Stimulated activated CD8-positive, alpha-beta memory T cell treated with anti-CD3 and anti-CD28 coated beads, Interleukin-7, amount 100 ng/mL, for 1 hour (primary cell): ENCODE measurements at places on chromosomes 7 and 10.

DNA sequence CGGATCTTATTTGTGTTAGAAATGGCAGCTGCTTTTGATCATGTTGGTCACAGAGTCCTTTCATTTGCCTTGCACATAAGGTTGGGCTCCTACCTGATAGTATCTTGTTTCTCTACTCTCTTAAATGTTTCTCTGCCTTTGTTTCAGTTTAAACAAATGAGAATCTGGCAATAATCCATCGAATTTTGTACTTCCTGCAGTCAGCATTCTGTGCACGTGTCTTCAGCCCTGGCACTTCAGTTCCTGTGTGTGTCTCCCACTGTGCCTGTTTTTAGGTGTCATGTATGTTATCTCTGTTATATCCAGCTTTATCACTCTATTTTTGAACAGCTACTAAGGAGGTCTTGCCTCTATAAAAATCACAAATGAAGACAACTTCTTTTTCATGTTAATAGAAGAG lies 28.4 kb upstream of the PTER start:
- no peak for DNase-seq

GRCh38 chr10:127228195-127228787 lies 31.9 kb upstream of the INSYN2A start:
- DNase-seq = no peak

DNA sequence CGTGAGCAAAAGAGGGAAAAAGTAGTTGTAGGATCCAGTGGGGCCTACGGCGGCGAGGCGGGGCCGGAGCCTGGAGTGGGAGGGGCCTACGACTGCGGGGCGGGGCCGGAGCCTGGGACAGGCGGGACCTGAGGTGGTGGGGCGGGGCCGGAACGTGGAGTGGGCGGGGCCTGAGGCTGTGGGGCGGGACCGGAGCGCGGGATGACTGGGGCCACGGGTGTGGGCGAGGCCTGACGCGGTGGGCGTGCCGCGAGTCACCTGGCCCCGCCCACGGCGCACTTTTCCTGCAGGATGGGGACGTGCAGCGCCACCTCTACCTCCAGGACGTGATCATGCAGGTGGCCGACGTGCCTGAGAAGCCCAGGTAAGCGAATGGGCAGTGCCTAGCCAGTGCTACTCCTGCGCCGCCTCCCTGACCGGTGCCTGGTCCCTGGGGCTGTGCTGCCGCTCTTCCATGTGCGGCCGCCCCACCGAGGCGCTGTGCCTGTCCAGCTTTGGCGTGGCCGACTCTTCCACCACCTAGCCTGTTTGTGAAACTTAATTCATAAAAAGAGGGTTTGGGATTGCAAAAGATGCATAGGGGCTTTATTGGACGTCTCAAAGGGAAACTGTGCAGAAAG lies 496 bp downstream of the ZNF511 start:
- DNase-seq = peak; percentile 89

- DNase-seq = no peak
Observed at GRCh38 chr10:122638106-122638505, 61.5 kb downstream of the C10orf120 start.

DNA sequence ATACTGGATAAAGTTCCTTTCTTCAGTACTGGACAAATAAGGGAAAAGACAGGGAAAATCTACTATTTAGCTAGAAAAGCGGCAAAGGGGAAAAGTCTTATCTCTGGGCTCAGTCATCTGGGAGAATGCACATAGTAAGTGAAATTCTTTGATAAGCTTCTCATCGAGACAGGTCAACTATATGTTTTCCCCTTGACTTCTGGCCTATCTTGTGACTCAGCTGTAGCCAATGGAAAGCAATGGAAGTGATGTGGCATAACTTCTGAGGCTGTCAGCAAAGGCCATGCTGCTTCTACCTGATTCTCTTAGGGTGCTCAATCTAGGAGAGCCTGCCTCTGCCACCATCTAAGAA lies 91.9 kb downstream of the PCGF5 start:
- no peak for DNase-seq

GRCh38 chr10:54708021-54708420 lies 93.0 kb downstream of the PCDH15 start:
- no peak for DNase-seq

DNA sequence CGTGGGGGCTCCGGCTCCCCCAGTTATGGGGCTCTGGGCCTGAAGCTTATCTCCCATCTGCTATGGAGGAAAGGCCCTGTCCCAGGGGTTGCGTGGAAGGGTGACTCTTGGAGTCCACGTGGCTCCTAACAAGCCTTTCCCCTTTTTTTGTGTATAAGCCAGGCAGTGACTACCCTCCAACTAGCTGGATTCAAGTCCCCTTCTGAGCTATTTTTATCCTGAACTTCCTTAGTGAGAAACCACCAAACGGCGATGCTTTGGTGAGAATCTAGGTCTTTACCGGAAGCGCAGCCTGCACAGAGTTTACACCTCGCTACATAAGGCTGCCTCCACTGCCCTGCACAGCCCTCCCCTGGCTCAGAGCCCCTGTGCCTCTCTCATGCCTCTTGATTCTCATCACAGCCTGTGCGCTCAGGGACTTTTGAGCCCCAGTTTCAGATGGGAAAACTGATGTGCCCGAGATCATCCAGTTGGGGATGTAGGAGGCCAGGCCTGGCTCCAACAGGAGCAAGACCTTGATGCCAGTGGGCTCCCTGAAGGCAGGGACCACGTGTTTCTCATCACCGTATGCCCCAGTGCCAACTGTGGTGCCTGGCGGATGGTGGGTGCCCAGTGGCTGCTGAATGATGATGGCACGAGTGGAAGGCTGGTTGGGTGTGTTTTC lies 102.3 kb upstream of the PPIF start:
- no peak for DNase-seq

- no peak for DNase-seq
Observed at GRCh38 chr7:117227091-117227490, 95.8 kb downstream of the WNT2 start.

GRCh38 chr7:38660427-38661099 lies 29.4 kb upstream of the AMPH start:
- DNase-seq = no peak

GRCh38 chr7:17207220-17207619 lies 91.2 kb upstream of the AHR start:
- no peak for DNase-seq

DNA sequence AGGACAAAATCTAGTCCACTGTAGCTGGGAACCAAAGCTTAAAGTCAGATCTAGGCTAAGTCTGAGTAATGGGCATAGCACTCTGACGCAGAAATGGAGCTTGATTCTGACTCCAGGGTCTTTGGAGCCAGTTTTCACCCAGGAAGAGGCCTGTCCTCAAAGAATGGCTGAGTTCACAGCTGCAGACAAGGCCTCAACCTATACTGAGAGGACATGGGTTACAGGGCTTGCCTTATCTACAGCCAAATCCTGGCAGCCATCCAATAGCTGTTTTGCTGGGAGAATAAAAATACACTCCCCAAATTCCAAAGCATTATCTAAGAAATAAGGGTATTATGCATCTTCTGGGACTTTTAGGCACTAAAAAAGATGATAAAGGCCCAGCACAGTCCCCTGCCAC lies 154.8 kb downstream of the RAPGEF5 start:
- no peak for DNase-seq

DNA sequence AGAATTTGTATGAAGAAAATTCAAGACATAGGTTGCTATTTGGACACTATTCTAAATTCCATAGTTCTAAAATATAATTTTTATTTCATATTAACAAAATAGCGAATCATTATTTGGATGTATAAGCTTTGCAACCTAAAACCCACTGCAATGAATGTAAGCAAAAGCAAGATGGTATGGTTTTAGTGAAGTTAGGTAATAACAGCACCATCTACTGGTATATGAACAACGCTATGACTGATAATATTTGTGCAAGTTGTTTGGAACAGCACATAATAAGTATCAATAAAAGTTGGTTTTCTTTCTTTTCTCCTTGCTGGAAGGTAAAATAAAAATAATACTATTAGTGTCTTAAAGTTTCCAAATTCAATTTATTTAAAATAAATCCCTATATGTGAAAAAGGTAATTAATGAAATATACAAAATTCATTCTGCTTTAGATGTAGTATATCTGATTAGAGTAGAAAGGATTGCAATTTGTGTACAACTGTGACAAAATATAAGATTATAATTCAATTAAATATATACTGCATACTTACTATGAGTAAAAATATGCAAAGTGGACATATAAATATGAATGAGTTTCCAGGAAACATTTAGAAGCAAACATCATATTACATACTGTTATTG lies 79.0 kb upstream of the LSM8 start:
- no peak for DNase-seq

GRCh38 chr10:71739358-71739900 lies 19.9 kb upstream of the C10orf105 start:
- no peak for DNase-seq

DNA sequence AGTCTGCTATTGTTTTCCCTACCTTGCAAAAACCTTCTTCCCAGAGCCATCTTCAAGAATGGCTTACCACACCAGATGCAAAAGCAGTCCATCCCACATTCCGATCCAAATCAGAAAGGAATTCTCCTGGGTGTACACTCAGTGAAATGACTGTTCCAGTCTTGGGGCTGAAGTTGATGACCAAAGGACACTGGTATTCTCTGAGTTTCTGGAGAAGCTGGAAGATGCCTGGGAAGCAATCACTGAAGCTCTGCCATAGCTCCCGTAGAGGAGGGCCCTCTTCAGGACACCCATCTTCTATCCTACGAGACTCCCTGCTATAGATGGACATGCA lies 155.7 kb downstream of the LCOR start:
- DNase-seq = no peak

DNA sequence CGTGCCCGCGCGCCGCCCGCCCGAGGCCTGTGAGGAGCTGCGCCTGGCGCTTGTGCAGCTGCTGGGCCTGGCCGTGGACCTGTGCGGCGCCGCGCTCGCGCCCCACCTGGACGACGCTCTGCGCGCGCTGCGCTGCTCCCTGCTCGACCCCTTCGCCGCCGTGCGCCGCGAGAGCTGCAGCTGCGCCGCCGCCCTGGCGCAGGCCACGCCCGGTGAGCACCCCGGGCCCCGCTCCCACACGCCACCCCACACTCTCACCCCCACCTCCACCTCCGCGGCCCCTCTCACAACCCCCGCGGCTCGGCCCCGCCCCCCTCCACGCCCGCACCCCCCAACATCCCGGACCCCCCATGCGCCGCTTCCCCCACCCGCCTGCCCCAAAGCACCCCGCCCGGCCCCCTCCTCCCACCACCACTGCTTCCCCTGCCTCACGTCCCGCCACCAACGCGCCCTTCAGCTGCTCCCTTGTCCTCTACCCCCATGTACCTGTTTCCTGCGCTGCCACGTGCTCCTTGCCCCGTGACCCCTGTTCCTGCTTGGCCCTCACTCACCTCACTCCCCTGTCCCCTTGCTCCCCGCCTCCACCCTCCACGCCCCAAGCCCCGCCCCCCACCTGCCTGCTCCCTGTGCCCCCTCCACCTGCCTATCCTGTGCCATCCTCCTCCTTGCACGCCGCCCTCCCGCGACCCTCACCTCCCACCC lies at the start of gene PRKAR1B:
TSS of gene PRKAR1B (minus strand) at position 178 of the 702 bp plus-strand sequence. CDS start 15,776 bp downstream, outside the sequence.
- DNase-seq = no peak

- DNase-seq = no peak
Observed at GRCh38 chr10:89367529-89367928, 10.3 kb upstream of the IFIT1B start.

GRCh38 chr7:43538404-43538771 lies 44.5 kb upstream of the STK17A start:
- DNase-seq = no peak

DNA sequence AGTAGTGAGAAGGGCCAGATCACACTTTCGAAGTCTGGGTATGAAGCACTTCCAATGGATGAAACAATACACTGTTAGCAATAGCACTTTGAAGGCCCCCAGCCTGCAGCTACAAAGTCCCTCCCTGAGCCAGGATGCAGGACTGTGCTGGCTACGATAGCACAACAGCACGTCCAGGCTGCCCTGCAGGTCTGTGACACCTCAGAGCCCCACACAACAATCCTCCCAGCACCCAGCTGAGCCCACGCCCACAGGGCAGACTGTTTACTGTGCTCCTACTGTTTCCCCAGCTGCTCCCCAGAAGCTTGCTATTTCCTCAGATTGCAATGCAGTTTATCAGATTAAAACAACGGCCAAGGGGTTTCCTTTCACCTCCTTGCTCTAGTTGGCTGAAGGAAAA lies 71.4 kb downstream of the HTR5A start:
- no peak for DNase-seq

DNA sequence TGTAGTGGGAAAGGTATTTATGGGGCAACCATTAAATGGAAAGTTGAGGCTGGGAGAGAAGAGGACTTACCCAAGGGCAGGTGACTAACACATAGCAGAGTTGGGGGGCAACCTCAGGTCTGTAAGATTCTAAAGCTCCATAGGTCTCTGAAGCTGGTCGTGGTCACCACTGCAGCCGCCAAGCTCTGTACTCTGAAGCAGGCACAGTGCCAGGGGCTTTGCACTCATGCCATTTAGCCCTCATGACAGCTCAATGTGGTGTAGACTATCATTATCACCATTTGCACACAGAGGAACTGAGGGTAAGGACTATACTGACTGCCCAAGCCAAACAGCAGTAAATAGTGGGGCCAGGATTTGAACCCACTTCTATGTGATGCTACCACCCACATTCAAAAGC lies 32.5 kb upstream of the TMEM273 start:
- DNase-seq = no peak

DNA sequence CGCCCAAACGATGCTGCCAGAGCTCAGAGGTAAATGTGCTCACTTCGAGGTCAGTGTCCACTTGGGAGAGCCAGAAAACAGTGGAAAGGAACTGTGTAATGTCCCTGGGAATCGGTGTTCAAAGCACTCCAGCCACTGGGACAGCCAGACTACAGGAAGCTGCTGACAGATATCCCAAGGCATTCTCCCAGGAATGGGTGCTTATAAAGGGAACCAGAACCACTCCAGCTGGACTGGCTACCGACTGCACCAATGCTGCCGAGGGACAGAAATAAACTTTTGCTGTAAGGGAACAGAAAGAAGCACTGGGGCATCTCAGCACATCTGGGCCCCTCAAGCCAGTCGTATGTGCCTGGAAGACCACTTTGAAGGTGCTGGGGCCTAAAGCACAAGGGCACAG lies 76.7 kb downstream of the ATXN7L1 start:
- no peak for DNase-seq

DNA sequence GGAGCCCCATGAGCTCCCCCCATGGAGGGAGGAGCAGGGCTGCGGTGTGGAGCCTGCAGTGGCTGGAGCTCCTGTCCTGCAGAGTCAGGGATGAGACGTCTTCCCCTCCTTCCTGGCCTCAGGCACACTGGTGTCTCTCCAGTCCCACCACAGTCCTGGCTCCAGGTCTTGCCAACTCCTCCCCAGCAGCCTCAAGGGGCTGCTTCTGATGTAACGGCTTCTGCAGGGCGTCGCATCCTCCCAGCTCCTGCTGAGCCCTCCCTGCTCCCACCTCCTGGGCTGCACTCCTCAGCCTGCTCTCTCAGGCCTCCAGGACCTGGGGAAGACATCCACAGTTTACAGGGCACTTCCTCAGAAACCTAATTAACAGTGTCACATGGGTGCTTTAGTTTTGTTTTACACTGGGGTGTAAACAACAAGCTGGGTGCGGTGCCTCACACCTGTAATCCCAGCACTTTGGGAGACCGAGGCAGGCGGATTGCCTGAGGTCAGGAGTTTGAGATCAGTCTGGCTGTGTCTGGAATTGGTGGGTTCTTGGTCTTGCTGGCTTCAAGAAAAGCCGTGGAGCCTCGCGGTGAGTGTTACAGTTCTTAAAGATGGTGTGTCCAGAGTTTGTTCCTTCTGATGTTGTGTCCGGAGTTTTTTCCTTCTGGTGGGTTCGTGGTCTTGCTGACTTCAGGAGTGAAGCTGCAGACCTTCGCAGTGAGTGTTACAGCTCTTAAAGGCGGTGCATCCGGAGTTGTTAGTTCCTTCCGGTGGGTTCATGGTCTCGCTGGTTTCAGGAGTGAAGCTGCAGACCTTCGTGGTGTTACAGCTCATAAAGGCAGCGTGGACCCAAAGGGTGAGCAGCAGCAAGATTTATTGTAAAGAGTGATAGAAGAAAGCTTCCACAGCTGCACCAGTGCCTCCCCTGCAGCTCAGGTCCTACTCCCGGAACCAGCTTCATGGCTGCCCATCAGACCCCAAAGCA lies 95.0 kb downstream of the PAXIP1 start:
- no peak for DNase-seq
